ENCODE measurements at places on chromosomes 2 and 18.
A peak's percentile ranks its signal among the peaks of the same experiment; 100 is the strongest.

- no peak for DNase-seq
Measured at GRCh38 chr2:3282056-3282998, 95.3 kb downstream of the EIPR1 start.

- DNase-seq = peak; percentile 29
Measured at GRCh38 chr2:143686585-143687164, 557.5 kb downstream of the ARHGAP15 start.

- peak; percentile 7 for DNase-seq
Measured at GRCh38 chr2:205680067-205680466, 2.2 kb upstream of the NRP2 start.

GRCh38 chr2:216871333-216871934, 11.6 kb upstream of the TNP1 start:
- no peak for DNase-seq

- no peak for DNase-seq
Measured at GRCh38 chr18:41150316-41150715, 804.7 kb upstream of the PIK3C3 start.

- no peak for DNase-seq
Measured at GRCh38 chr2:217360781-217361482, 501.1 kb upstream of the TNP1 start.

DNA sequence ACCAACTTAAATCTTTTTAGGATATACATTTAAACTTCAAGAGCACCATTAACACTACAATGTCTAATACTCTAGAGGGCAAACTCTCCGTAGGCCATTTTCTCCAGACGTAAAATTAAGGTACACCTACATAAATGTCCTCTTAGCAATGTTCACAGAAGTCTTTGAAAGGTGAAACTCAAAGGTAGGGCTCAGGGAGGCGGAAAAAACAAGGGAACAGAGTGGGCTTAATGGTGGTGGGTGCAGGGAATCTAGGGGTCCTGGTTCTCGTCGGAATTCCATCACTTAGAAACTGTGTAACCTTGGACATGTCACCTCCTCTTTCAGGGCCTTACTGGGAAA, 668 bp downstream of the NFU1 start:
- DNase-seq = peak; percentile 18

- DNase-seq = no peak
Measured at GRCh38 chr2:144619760-144620159, 99.8 kb upstream of the ZEB2 start.

DNA sequence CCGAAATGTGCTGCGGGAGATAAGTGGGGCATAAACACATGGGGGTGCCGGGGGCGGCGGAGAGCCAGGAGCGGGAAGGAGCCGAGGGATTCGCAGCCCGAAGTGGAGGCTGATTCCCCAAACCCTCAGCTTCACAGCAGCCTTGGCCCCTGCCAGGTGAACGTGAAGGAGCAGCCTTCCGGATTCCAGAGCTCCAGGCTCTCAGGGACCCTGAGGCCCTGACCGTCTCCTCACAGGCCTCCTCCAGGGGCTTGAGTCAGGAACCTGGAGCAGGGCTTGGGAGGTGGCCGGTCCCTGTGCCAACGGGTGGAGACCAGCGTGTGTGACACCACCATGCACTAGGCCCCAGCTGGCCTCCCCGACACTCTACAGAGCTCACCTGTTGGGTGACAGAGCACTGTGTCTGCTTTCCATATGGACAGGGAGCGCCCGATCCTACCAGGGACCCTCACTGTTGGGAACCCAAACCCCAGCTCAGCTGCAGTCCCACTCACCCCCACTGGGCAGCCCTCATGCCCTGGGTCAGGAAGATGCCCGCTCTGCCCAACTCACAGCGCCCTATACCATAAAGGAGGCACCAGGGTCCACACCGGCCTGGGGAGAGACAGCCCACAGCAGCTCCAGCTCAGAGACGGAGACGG, 117.6 kb upstream of the OTOS start:
- DNase-seq = no peak

GRCh38 chr2:214127571-214127970, 283.3 kb upstream of the VWC2L start:
- DNase-seq = no peak

- DNase-seq = no peak
Measured at GRCh38 chr2:21014364-21015280, 29.3 kb downstream of the APOB start.

GRCh38 chr18:78927156-78927555, 52.5 kb upstream of the SALL3 start:
- no peak for DNase-seq

DNA sequence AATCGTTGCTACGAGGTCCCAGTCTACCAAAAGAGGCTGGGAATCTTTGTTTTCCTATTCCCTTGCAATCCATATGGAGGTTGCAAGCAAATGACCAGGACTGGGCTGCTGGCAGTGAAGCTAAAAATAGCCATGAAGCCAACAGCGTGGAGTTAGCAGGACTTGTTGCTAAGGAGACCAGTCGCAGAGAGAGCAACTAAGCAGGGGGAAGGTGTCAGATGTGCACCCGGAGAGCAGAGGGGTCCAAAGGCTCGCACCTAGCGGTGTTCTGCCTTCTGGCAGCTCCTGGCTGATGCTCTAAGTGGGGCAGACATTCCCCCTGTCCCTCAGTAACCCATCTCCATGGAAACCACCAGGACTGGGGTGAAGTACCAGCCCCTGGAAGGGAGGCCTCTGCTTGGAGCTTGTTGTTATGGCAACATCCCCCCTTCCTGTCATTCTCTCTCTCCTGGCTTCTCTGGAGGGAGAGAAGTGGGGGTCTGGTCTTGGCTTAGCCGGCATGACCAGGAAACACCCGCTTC, 84.6 kb downstream of the DNMT3A start:
- DNase-seq = no peak

- no peak for DNase-seq
Measured at GRCh38 chr2:191740016-191740419, 62.1 kb downstream of the NABP1 start.

DNA sequence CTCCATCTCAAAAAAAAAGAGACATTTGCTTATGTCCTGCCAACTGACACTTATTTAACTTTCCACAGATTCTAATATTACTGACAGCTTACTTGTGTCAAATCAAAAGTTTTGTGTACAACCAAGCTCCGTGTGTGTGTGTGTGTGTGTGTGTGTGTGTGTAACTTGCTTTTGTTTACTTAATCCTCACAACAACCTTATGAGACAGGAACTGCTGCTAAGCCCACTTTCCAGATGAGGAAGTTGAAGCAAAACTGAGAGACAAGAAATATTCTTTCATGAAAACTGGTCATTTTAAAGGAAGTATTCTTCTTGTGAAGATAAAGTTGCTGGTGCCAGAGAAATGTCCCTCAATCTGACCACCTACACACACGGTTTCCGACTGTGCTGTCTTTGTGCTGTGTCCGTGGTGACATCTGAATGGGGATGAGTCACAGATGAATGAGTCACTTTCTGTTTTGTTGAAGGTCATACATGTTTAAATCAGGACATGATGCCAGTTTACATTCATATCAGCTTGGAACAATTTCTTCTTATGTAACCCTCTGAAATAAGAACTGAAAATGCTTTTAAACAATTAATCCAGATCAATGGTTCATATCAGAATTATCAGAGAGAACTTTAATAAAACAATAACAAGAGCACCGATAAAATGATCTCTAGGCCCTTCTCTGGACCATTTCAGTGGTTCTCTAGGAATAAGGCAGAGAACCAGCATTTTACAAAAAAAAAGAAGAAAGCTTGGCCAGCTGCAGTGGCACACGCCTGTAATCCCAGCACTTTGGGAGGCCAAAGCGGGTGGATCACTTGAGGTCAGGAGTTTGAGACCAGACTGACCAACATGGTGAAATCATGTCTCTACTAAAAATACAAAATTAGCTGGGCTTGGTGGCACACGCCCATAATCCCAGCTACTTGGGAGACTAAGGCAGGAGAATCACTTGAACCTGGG, 95.5 kb downstream of the THNSL2 start:
- DNase-seq = peak; percentile 6

DNA sequence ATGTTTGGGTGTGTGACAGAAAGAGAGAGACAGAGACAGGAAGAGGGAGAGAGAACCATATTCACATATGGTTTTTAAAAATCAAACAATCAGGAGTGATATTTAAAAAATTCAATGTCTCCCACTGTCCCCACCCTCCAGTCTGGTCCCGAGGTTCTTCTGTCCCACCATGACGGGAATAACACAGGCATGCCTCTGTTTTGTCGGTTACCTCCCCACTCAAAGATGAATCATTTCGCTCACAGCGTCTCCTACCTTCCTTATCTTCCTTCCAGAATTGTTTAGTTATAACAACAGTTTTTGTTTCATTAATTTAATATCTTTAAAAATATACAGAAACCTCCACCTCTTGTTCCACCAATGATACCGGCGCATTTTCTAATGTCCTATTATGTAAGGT, 113.0 kb downstream of the KCNF1 start:
- no peak for DNase-seq

- DNase-seq = no peak
Measured at GRCh38 chr2:158953926-158954763, 14.3 kb upstream of the TANC1 start.

GRCh38 chr2:190646780-190647522, 1.9 kb upstream of the NAB1 start:
- DNase-seq = no peak

DNA sequence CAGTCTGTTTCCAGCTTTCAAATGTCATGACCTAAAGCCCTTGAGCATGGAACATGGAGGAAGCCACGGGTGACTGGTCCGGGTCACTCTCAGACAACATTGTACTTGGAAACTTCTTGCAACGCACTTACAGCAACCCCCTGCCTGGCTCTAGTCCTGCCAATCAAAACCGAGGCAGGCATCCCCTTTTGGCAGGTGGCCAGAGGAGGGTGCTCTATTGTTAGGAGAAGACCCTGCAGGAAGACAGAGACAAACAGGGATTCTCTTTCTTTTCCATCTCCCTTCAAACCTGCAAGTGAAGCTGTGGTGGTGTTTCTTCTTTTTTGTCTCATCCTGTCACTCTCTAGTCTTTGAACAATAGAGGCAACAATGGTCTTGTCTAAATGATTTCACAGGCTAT, 667.2 kb downstream of the ZEB2 start:
- DNase-seq = no peak

- no peak for DNase-seq
Measured at GRCh38 chr2:75518638-75519465, 41.9 kb downstream of the EVA1A start.

DNA sequence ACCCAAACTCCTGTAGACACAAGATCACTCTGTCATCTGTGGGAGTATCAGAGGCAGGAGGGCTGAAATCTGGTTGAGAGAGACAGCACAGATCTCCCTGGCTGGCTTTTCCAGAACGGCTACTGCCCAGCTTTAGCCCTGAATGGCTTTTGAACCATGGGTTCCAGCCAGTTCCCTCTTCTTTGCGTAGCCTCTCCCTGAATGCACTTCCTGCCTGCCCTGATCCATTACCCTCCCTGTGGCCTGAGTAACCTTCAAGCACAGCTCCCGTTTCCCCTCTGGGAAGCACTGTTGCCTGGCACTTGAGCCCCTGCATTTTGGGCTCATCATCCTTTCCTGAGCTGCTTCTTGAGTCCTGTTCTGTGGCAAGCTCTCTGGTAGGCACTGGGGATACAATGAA, 68.8 kb downstream of the ASAP2 start:
- DNase-seq = no peak

DNA sequence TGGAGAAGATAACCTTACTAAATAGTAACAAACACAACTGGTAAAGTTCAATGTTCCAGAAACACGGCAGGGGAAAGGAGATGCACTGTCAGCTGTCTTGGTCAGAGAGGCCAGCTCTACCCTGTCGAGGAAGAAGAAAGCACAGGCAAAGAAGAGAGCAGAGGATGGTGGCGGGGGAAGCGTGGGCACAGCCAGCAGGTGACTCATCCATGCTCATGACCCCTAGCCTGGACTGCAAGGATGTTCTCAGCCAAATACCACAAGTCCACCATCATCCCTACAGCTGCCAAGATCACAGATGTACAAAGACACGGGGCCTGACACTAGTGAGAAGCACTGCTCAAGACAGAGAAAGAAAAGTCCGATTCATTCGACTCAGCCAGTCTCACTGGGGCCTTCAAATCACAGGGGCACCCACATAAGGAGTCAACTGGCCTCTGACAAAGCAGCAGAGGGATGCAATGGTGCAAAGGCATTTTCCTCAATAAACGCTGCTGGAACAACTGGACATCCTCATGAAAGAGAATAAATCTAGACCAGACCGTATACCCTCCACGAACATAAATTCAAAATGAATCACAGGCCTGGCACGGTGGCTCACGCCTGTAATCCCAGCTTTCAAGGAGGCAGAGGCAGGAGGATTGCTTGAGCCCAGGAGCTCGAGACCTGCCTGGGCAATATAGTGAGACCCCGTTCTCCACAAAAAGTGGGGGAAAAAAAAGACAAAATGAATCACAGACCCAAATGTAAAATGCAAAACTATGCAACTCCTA, 5.6 kb downstream of the DTYMK start:
- no peak for DNase-seq

GRCh38 chr2:60463249-60463648, 90.2 kb downstream of the BCL11A start:
- DNase-seq = peak; percentile 60

DNA sequence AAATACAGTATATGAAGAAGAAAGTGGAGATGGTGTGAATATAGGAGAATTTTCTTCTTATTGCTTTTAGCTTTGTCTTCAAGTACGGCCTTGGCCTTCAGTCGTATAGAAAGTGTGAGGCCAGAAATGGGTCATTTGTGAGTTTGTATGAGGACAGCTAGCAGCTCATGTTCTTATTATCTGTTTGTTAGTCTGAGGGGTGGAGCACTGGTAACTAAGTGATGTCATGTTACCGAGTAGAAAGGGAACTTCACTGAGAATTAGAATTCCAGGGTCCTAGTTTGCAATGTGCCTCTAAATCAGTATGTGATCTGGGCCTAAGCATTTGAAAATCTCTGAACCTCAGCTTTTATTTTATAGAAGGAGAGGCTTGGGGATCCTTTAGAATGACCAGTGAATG, 588.6 kb downstream of the NRXN1 start:
- DNase-seq = no peak

DNA sequence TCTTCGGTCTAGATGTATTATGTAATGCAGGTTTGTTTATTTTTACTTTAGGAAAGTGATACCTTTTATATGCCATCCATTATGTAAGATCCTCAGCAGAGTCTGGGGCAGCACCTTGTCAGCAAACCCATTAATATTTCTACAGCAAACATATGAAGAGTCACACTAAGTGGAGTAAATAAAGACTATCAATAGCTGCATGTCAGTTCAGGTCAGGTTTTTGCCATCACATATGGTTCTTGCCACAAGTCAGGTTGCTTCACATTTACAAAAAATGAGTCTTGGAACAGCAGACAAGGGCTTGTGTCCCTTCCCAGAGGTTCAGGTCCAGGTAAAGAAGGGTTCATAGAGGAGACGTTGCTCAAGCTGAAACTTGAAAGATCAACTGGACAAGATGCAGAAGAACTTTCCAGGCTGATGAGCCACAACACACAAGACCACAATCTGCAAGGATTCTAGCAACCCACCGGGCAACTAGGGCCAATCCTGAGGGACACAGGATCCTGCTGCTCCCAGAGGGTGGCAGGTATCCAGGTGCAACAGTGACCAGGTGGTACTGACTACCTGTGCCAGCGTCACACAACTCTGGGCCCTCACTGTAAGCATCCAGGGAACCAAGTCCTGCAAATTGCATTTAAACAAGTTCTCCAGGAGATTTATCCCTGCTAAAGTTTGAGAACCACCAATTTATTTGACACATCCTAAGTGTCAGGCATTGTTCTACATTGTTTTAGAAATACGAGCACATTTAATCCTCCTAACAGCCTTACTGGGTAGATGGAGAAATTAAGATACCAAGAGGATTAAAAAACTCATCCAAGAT, 215.8 kb downstream of the ALPK2 start:
- DNase-seq = no peak

GRCh38 chr2:48397846-48398245, 132.1 kb upstream of the STON1 start:
- no peak for DNase-seq

- DNase-seq = no peak
Measured at GRCh38 chr2:115609978-115610377, 1167.5 kb downstream of the DPP10 start.
